ENCODE measurements at places on chromosomes 11 and 22.

GRCh38 chr11:119374632-119375336 lies 6.7 kb downstream of the USP2 start:
- DNase-seq: no peak

- DNase-seq: no peak
These were observed 31.3 kb downstream of the CTNND1 start for GRCh38 chr11:57792870-57793269.

DNA sequence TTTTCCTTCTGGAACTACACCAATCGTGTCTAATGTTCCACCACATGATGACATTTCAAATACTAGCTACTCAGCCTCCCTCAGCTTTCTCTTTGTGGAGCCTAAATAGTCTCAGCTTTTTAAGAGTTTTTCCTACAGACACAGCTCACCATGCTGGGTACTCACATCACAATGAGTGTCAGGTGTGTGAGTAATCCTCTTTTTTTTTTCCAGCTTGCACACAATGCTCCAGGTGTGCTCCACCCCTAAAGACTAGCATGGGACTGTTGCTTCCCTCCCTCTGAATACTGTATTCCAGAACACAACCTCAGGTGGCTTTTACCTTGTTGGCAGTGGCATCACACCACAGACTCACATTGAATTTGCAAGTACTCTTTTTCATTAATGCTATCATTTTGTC lies 11.7 kb downstream of the BTG4 start:
- no peak for DNase-seq

- DNase-seq: no peak
These were observed 174.1 kb downstream of the CSNK2A3 start for GRCh38 chr11:11178671-11179638.

DNA sequence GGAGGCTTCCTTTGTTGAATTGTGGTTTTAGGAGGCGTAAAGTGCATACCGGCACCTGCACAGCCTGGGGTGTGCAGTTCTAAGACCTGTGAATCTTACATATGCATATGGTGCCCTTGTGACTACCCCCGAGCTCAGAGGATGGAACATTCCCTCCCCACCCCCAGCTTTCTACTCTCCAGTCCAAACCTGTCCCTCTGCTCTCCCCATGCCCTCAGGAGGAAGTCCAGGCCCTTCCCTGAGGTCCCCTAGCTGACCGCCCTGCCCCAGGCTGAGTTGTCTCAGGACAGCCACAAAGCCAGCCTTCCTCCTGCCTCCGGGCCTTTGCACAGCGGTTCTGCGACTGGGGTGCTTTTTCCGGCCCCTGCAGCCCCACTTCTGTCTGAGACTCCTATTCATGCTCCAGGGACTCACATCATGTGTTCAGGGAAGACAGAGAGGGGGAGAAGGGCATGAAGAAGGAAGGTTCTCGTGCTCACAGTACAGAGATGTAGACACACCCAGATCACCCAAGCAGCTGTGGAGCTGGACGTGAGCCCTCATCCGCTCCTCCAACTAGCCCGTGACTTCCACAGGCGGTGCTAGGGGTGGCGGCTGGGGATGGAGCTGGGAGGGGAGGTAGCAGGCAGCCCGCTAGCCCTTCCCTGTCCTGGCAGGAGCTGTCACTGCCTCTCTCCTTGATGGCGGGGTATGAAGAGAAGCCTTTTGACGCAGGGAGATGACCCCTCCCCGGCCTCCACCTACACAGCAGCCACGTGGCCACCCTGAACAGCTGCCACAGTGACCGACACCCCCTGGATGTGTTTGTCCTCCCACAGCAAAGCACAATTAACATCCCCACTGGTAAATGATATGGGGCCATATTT lies 50.8 kb downstream of the FLRT1 start:
- no peak for DNase-seq

All from neural crest cell (in vitro differentiated cells).